Right kidney (tissue), 9 donors: ENCODE measurements at places on chromosomes 1 and 21.
A peak's percentile ranks its signal among the peaks of the same experiment; 100 is the strongest.

DNA sequence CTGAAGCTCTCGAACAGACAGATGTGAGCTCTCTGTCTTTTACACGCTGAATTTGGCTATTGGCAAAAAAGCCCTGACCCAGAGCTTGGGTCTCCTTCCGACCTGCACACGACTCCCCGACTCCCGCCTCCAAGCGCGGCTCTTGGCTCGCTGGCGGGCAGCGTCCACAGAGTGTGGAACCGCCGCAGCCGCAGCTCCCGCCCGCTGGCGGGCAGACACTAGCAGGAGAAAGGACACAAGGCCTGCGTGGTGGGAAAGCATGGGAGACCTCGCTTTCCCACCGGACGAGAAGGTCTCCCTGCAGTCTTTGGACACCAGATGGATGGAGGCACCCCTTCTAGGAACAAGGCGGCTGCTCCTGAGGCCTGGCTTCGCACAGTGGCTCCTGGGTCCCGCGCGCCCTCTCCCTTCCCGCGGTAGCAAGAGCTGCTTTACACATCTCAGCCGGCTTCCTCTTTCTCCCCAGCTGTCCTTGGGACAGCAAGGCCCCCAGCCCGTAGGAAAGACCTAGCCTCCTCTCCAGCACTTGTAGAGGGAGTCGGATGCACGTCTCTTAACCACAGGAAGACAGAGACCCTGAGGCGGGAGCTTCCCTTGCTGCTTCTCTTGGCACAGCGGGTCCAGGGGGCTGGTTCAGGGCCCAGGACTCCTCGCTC lies 92.1 kb downstream of the PRKAB2 start:
- DNase-seq, result peak; percentile 82

DNA sequence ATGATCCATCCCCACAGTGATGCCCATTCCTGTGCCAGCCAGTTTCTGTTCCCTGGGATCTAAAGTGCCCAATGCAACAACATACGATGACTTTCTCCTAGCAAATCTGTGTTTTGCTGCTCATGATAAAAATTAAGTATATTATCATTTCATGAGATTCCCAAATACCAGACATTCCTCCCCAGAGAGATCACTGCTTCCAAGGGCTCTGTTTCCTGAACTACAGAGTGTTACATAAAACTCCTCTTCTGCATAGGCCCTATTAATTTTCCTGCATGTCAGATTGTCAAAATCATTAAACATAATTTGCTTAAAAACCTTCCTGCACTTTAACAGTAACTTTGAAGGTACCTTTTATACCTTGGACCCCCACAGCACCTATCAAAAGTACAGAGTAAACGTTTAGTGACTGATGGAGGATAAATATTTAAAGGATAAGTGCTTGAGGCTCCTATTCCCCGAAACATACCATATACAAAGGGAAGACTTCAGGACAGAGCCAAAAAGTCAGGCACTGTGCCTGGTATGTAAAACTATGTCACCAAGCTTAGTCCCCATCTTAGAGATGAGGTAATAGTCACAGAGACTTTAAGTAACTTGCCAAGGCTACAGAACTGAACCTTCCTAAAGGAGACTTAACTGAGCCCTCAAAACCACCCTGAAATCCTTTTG lies 50.2 kb downstream of the SLC25A24 start:
- no peak for DNase-seq

DNA sequence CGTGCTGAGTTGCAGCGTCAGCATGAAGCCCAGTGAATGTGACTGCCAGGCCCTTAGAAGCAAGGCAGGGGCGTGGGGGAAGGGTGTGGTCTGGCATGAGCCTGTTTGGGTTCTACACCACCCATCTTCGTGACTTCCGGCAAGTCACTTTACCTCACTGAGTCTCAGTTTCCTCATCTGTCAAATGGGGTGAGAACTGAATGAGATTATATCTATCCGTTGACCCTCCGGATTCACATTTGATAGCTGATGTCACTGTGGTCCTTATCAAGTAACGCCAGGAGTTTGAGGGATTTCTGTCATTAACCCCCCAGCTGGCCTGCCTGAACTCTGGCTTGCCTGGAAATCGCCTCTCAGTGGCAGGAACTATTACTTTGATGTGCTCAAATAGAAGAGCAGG lies 15.6 kb downstream of the MRPL37 start:
- no peak for DNase-seq

- no peak for DNase-seq
Observed at GRCh38 chr1:91733108-91733710, 152.7 kb downstream of the TGFBR3 start.

DNA sequence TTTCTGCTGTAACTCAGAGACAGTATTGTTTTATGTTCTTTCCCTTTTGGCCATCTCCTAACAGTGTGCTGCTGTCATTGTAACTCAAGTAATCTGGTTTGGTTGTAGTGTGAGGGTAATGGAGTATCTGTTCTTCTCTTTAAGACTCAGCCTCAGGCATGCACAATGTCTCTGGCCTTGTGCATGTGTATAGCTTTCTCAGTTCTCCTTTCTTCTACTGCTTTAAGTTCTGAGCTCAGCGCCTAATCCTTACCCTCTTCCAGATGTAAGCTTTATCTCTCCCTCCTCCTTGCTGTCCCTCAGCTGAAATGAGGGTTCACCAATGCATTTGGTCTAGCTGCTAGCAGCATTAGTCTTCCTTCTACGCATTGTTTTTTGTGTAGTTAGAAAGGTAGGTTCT lies 1420.4 kb upstream of the PRMT6 start:
- DNase-seq, result no peak

GRCh38 chr1:94755675-94756074 lies 64.5 kb upstream of the SLC44A3 start:
- no peak for DNase-seq

DNA sequence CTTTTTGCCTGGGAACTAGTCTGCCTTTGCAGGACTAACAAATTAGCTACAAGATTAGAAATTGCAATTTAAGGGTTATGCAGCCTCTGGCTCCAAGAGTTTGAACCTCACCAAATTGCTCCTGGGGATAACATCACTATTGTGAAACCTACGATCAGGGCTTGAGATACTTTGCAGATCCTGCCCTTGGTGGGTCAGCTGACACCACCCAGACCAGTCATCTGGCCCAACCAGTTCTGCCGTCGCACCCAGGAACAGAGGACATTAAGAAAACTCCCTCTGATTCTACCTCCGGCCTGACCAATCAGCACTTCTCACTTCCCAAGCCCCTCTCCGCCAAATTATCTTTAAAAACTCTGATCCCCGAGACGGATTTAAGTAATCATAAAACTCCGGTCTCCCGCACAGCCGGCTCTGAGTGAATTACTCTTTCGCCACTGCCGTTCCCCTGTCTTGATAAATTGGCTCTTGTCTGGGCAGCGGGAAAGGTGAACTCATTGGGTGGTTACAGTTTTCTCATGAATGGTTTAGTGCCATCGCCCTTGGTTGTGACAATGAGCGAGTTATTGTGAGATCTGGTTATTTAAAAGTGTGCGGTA lies 32.9 kb upstream of the B3GALT5 start:
- DNase-seq, result no peak

GRCh38 chr1:227887697-227888403 lies 59.9 kb downstream of the WNT9A start:
- DNase-seq, result peak; percentile 71

- DNase-seq, result no peak
Observed at GRCh38 chr1:180742663-180743062, 110.8 kb downstream of the XPR1 start.

- no peak for DNase-seq
Observed at GRCh38 chr1:163421701-163422100, 99.9 kb downstream of the NUF2 start.

DNA sequence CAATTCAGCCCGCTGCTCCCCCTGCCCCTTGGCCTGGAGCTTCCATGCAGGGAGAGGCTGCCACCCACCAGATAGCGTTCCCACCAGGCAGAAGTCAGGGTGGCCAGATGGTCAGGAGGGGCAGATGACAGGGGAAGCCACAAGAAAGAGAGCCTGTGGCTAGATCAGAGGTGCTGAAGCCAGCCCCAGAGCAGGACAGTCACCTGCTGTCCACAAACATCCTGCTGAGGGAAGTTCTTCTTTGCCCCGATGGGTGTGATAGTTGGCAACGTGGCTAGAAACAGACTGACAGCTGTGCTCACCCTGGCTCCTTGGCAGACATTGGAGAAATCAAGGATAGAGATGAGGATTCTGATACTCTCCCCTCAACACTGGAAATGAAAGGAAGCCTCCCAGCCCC lies 27.2 kb upstream of the SRP9 start:
- DNase-seq, result no peak

DNA sequence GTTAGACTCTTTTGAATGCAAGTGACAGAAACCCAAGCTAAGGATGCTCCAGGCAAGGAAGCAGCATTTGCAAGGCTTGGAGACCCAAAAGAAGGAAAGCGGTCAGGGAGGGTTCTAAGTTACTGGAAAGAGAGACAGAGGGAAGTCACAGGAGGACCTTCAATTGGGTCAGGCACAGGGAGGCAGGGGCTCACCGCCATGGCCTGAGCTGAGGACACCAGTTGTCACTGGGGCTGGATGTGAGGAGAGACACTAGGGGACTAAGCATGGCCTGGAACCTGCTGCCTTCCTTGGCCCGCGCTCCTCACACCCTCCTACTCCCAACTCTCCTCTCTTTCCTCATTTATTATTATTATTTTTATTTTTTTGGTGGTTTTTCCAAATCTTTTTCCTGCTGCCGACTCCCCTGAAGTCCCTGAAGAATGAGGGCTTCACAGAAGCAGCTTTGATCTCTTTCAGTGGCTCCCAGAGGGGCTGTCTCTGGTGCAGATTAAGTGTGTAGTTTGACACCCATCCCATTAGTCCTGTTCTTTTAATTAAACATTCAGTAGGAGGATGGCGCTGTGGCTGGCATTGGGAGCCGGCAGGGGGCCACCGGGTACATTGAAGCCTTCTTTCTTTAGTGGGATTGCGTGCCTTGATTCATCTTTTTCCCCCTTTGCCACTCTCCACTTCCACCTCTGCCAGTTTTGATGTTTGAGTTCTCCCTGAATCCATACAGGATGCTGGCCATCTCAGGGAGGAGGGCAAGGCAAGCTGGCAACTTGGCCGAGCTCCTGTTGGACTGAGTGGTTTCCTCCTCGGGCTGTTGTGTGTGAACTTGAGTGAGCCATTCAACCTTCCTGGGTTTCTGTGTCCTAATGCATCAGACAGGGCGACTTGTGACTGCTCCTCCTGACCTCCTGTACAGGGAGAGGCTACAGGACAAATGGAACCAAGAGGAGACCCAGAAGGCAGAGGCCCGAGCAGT lies 59.3 kb downstream of the MDM4 start:
- no peak for DNase-seq

GRCh38 chr1:113396585-113396984 lies 6.3 kb downstream of the MAGI3 start:
- DNase-seq, result no peak

- DNase-seq, result no peak
Observed at GRCh38 chr1:61253059-61253735, 170.8 kb downstream of the NFIA start.

- DNase-seq, result no peak
Observed at GRCh38 chr1:47842228-47842919, 154.8 kb downstream of the TRABD2B start.

DNA sequence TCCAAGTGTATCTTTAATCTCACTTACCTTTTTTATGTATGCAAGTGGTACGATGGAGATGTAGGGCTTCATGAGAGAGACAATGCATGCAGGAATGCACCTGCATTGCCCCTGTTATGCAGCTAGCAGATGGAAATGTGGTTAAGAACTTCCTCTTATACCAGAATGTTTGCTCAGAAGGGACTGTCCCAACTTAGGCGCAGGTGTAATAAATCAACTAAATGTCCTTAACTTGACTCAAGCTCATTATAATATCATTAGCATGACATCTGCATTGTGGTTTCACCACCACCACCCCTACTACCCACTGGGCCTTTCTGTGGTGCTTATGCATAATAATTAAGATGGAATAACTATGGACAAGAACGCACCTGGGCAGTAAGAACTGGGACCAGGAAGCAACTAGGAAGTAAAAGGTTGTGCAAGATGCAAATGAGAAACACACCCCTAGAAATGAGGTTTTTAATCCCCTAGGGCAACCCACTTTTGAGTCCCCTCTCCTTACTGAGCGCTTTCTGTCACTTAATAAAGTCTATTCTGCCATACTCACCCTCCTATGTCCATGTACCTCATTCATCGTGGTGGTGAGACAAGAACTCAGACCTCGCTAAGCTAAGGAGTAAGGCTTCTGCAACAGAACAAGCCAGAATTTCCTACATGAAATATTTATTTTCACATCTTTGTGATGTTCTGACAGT lies 1103.3 kb upstream of the B3GALT2 start:
- DNase-seq, result no peak

GRCh38 chr1:65387821-65388220 lies 32.6 kb upstream of the LEPR start:
- DNase-seq, result no peak

GRCh38 chr1:208541225-208541855 lies 297.2 kb upstream of the PLXNA2 start:
- DNase-seq, result no peak

DNA sequence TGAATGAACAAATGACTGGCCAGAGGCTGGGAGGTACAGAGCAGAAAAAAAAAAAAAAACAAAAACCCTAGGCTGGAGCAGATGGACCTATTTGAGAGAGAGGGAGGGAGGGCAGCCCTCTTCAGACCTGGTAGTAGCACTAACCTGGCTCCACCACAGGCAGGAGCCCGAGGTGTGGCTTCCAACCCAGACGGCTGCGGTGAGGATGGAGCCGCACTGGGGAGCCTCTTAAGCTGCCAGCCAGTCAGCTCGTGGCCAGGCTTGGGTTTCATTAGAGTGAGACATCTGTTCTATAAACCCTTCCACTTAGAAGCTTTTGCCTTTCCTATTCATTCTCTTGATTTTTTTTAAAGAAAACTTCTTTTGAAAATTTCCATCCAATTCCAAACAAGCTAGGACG lies 16.8 kb downstream of the LGR6 start:
- no peak for DNase-seq

DNA sequence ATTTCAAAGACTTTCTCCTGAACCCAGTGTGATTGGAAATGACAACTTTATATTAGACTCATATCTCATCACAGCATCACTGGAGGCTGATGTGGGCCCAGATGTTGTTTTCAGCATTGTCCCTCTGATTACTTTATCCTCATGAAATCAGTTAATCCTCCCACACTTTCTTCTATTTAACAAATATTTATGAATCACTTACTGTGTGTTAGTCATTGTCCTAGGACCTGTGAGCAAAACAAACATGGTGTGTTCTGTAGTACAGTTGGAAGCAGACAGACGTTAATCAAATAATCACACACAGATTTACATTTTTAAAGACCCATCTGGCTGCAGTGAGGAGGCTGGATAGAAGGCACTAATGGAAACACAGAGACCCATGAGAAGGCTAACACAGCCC lies 383.7 kb downstream of the PRDM2 start:
- no peak for DNase-seq

- DNase-seq, result peak; percentile 88
Observed at GRCh38 chr1:208243527-208243966, 637 bp downstream of the PLXNA2 start.

- DNase-seq, result no peak
Observed at GRCh38 chr1:115768549-115768948, at the start of gene CASQ2. Gene CASQ2 (minus strand): TSS chr1:115768714. CDS start chr1:115768541, 173 bp downstream.
